Omental fat pad (tissue), 4 donors: ENCODE measurements at places on chromosomes 12 and 14.

DNA sequence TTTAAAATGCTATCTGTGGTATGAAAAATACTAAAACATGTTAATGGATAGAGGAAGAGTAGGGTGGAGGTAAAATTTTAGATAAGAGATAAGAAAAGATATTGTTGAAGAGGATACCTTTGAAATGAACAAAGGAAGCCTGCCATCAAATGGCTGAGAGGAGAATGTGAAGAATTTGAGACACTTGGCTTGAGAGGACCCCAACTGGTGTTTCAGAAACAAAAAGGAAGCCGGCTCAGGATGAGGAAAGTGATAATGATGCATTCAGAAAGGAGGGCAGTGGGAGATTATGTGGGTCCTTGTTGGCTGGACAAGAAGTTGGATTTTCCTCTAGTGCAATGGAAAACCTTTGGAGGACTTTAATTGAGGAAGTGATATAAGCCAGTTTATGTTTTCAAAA, 264.4 kb downstream of the DUSP6 start:
- DNase-seq: no peak

DNA sequence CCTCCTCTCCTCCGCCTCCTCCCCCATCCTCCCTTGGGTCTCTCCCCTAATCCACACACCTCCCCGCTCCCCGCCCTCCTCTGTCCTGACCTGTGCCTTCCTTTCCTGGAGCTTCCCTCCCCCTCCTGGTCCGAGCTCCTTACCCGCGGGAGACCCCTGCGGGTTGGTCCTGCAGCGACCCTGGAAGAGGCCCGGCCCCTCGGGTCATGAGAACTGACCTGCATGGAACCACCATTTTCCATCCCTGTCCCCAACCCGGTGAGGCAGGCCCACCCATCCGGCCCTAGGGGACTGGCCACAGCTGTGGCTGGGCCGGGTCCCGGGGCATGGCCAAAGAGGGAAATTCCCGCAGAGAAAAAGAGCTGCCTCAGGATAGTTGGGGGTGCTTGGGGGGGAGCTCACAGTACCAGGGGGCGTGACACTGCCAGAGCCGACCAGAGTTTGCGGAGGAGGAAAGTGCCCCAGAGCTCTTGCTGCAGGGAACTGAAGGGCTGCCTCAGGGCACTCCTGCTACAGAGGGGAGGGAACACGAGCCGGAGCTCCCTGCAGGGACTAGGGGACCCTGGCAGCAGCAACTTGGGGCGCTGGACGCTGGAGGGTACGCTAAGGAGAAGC, 613 bp downstream of the ARHGEF40 start:
- no peak for DNase-seq

GRCh38 chr12:59322473-59322872, 273.4 kb upstream of the SLC16A7 start:
- no peak for DNase-seq

GRCh38 chr12:123453165-123453564, 4.8 kb upstream of the SNRNP35 start:
- no peak for DNase-seq

DNA sequence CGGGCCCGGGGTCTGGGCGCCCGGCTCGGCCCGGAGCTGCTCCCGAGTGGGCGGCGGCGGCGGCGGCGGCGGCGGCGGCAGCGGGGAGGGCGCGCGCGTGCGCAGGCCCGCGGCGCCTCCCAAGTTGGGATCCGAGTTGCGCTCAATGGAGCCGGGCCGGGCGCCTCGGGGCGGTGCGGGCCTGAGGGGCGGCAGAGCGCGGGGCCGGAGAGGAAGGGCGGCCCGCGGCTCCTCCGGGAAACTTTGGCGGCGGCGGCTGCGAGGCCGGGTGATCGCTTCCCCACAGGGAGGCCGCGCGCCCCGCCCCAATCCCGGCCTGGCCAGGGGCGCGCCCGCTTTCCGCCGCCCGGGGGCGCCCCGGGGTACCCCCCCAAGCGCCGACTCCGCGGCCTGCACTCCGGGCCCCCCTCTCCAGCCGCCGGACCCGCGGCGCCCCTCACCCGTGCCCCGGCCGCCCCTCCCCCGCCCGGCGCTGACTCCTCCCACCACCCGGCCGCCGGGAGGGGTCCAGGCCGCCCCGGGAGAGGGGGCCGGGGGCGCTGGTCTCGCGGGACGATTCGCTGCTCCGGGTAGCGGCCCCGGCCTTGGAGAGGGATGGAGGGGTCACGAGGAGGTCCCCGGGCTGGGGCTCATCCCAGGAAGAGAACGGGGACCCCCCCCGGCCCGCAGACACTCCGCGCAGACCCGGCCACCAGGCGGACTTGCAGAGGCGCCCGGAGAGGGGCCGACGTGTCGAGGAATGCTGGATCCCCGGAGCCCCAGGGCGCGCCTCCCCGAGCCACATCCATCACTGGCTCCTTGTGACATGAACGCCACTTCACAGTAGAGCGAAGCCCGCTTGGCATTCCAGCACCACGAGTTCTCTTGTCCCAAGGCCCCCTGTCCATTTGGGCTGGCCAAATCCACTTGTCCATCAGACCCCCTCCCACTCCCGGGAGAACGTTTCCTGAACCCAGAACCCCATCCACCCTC, at the start of gene RILPL1:
Gene RILPL1 (minus strand): TSS at position 48 of the 972 bp plus-strand sequence. CDS start 237 bp downstream, outside the sequence.
- no peak for DNase-seq

- no peak for DNase-seq
Measured at GRCh38 chr12:64318605-64319004, 72.0 kb downstream of the C12orf56 start.

GRCh38 chr14:64421166-64421565, 33.0 kb downstream of the MTHFD1 start:
- DNase-seq: no peak

GRCh38 chr14:57736391-57736790, 129.5 kb downstream of the SLC35F4 start:
- no peak for DNase-seq

GRCh38 chr14:32256576-32256975, 53.5 kb upstream of the RNU6-8 start:
- no peak for DNase-seq
